Natural killer cell (primary cell): ENCODE measurements at places on chromosomes 5 and 9.

DNA sequence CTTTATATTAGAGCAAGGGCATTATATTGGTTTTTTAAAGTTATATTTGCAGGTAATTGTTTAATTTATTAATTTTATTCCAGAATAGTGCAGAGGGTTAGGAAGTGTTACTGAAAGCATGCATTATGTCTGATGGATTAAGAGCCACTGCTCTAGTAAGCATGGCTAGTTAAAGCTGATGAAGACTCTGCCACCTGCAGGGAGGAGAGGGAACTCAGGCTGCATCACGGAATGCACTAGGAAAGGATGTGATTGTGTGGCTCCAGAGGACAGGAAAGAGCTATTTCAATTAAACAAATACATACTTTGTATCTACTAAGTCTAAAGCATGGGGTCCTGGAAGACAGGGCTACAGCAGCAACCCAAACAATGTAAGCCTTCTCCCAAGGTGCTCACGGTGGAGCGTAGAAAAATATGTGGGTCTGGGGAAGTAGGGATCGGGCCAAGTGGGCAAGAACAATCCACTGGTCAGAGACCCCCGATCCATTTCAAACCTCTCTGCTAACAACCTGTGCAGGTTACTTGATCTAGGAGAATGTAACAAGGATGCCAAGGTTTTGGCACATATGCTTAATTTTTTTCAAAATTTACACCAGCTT is 15.3 kb upstream of the GRXCR2 start:
- H3K27me3 ChIP-seq: peaks cover 3% of the 10 kb centered on the region
- no peaks in the 10 kb centered on the region for H3K36me3 ChIP-seq
- no peak overlapping the region for H3K4me3 ChIP-seq

DNA sequence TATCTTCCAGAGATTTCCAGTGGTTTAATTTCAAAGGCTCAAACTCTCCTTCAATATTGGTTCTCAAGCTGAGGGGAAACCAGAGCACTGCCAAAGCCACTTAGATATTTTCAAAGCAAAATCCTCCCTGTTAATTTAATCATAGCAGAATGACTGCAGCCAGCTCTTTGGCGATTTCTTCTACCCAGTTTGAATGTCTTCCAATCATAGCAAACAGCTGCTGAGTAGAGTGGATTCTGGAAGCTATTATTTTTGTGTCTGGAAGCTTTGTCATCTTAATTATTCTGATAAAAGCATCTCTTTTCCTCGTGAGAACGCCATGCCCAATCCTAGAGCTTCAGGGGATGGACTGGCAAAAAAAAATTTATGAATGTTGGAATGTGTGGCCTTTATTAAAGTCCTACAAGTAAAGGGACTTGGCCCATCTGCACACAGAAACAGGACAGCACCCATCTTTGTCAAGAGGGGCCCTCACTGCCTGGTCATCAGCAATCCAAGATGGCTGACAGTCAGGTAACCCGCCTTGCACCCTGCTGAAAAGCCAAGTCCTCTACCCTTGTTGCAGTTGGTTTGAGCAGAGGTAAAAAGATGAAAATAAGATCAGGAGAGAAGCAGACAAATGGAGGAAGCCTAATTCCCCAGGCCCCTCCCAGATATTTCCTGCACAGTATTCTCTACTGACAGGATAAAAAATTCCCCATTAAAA is 125.1 kb downstream of the SUSD1 start:
- H3K4me3 ChIP-seq: no peak overlapping the region
- no peak overlapping the region for H3K27ac ChIP-seq
- no peak for DNase-seq
- H3K36me3 ChIP-seq: peaks cover 8% of the 10 kb centered on the region

DNA sequence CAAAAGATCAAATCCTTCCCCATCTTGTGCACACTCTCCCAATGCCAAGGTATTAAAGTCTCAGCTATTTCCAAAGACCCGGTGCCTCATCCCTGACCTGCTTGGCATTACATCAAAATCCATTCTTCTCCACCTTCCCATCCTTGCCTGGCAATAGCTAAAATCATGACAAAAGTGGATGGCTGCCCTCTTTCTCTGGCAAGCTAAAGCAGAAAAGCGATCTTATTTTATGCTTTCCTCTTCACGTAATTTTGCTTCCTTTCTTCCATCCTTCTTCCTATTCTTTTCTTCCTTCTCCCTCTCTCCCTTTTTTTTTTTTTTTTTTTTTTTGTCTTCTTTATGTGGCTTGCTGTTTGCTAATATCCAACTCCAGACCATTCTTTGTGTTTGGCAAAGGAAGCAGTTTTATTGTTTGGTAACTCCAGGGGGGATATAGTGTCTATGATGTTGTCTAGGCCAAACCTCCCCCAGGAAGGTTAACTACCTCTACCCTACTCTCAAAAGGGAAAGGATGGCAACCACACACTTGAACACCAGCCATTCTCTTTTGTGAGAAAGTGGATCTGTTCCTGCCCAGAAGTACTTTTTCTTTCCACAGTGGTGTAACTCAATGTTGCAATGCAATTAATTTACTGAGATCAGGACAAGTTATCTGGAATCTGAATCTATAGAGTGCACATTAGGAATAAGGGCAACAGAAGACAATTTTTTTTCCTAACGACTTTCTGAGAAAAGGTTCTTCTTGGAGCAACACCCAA is 120.9 kb upstream of the TMEM161B start:
- H3K36me3 ChIP-seq: no peaks in the 10 kb centered on the region
- DNase-seq: no peak
- H3K27me3 ChIP-seq: peaks cover 2% of the 10 kb centered on the region
- no peak overlapping the region for H3K27ac ChIP-seq

DNA sequence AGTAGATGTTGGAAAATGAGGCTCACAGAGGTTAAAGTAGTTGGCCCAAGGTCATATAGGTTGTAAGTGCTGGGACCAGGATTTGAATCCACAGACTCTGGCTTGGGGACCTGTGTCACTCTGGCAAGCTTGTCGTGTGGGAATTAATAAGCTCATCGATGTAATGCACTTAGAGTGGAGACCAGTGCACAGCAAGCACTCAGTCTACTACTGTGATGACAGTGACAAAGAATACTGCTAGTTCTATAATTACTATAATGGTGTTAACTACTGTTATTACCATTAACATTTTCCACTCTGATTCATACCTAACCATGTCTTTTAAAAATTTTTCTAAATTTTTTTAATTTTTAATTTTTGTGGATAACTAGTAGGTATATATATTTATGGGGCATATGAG is 12.8 kb downstream of the PAM start:
- no peaks in the 10 kb centered on the region for H3K27me3 ChIP-seq
- peaks cover 21% of the 10 kb centered on the region for H3K4me1 ChIP-seq
- no peak overlapping the region for H3K4me3 ChIP-seq
- DNase-seq: no peak

DNA sequence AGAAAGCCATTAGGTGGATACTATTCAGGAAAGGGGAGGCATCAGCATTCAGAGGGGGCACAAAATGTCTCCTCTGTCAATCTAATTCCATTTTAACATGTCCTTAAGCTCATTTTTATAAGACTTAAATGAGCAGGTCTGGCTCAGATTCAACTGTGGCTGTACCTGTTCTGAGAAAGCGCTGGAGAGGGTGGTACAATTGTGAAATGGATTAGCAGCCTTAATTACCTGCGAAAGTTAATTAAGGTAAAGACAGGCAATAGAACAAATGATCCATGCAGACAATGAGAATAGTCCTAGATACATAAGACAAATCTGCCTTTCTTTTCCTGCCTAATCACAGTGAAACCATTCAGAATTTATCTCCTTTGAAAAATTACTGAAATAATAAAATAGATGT is 96.2 kb downstream of the TAF11L14 start:
- no peak overlapping the region for H3K4me3 ChIP-seq
- DNase-seq: no peak
- H3K36me3 ChIP-seq: no peaks in the 10 kb centered on the region

DNA sequence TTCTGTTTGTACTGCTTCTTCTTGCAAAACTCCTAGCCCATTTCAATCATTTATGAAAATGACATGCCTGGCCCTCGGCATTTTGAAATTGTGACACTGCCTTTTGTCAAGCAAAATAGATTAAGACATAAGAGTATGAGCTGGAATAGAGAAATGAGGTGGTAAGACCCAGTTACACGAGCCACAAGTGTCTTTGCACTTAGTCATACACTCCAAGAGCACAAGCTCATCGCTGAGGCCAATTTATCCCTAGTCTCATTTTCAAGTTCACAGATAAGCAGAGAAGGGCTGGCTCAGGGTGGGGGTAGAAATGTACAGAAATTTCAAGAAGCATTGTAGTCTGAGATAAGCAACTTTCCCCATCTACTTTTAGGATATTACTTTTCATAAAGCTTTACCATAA is 40.6 kb upstream of the MAP1B start:
- H3K36me3 ChIP-seq: no peaks in the 10 kb centered on the region
- H3K4me3 ChIP-seq: no peak overlapping the region
- DNase-seq: no peak
- H3K27ac ChIP-seq: no peak overlapping the region

DNA sequence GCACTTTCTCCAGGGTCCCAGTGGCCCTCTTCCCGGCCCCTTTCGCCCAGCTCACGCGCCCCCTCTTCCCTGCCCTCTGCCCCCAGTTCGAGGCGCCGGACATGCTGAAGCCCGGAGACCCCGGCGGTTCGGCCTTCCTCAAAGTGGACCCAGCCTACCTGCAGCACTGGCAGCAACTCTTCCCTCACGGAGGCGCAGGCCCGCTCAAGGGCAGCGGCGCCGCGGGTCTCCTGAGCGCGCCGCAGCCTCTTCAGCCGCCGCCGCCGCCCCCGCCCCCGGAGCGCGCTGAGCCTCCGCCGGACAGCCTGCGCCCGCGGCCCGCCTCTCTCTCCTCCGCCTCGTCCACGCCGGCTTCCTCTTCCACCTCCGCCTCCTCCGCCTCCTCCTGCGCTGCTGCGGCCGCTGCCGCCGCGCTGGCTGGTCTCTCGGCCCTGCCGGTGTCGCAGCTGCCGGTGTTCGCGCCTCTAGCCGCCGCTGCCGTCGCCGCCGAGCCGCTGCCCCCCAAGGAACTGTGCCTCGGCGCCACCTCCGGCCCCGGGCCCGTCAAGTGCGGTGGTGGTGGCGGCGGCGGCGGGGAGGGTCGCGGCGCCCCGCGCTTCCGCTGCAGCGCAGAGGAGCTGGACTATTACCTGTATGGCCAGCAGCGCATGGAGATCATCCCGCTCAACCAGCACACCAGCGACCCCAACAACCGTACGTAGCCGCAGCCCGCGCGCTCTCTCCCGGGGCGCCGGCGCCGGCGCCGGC is 1.0 kb downstream of the PRDM6 start:
- peaks cover 61% of the 10 kb centered on the region for H3K27me3 ChIP-seq
- DNase-seq: no peak
- no peaks in the 10 kb centered on the region for H3K36me3 ChIP-seq
- no peak overlapping the region for H3K27ac ChIP-seq
- no peak overlapping the region for H3K4me3 ChIP-seq
- peaks cover 21% of the 10 kb centered on the region for H3K4me1 ChIP-seq
